OCI-LY7 (cell line): ENCODE measurements at places on chromosomes 3 and 15. TPM values are rescaled to one million over a fixed set of nuclear protein-coding genes. Genes with fewer than 3 reads are reported as not detected.

Gene CMTM7
- total RNA-seq = 19.0 TPM in 2 replicates

Gene CIDEC
- not detected in 2 replicates for total RNA-seq

Gene PDCD7
- total RNA-seq = 42.6 and 47.3 TPM in 2 replicates

Gene ABHD17C
- total RNA-seq = 0.70 and 0.81 TPM in 2 replicates

Gene IL5RA
- not detected in 2 replicates for total RNA-seq

Gene ANO10
- 3.8 and 5.8 TPM in 2 replicates for total RNA-seq
